Frontal cortex (tissue), 4 donors: ENCODE measurements at places on chromosomes 1 and 21. TPM values are rescaled to one million over a fixed set of nuclear protein-coding genes. Genes with fewer than 3 reads are reported as not detected.
A peak's percentile ranks its signal among the peaks of the same experiment; 100 is the strongest.

OR2G3 gene
- not detected for total RNA-seq

DNA sequence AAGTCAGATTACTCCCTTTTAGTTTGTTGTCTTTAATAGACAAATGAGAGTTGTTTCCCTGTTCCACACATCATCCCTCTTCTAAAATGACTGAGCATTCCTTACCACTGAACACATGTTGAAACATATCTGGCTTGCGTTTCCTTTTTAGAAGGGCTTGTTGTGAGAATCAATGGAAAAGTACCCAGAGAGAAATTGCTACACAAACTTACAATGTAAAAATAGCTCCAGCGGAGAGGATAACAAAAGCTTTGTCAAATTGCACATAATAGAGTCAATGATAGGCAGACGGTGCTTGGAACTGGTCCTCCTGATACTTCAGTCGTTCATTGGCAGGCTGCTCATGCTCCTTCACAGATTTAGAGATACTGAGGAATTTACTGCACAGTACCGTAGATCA is 123.9 kb downstream of the CYYR1 start:
- DNase-seq: peak; percentile 5

PADI2 gene
- total RNA-seq: 0.41 TPM

DNA sequence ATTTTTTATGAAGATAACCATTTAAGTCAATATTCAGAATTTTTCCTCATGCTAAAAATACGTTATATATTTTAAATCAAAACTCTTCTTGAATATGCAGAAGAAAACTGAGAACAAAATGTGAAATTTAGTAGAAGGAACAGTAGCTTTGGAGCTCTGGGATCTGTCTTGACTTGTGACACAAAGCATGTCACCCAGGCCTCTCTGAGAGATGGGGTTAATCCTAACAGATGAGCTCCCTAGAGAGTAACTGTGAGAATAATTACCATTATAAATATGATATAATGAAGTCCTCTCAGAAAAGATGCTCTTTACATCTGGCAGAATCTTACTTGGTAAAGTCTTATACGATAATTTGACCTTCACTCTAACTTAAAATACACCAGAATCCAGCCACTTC is 272.0 kb downstream of the PTPRC start:
- DNase-seq: no peak

GRCh38 chr1:213979751-213980586 is 7.8 kb upstream of the PROX1 start:
- DNase-seq: no peak

GRCh38 chr1:226308166-226308722 is 720 bp downstream of the LIN9 start:
- DNase-seq: no peak

TRABD2B gene
- under 0.01 TPM for total RNA-seq

- no peak for DNase-seq
Observed at GRCh38 chr1:75733661-75734060, 9.2 kb downstream of the ACADM start.

GRCh38 chr1:225354906-225355305 is 72.9 kb downstream of the LBR start:
- DNase-seq: no peak

ZNHIT6 gene
- total RNA-seq: 11.4 TPM

G0S2 gene
- total RNA-seq: 1.6 TPM

DNA sequence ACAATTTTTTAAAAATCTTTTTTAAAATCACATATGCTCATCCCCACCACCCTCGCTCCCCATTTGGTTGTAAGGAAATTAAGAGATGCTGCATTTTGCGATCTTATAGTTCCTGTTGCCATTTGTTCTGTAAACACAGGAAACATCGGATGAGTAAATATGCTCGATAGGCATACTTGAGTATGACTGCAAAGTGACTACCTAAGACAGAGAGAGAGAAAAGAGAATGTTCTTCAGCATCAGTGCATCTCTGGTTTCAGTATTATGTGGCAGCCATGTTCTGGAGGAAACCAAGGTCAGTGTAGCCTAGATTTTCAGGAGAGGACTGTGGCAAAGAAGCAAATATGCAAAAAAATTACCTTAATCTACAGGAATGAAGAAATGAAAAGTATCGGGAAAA is 265.5 kb upstream of the FMN2 start:
- no peak for DNase-seq

GRCh38 chr21:45289655-45290515 is 2.2 kb upstream of the POFUT2 start:
- DNase-seq: no peak

GRCh38 chr1:231793893-231794292 is 167.3 kb downstream of the DISC1 start:
- DNase-seq: no peak

- no peak for DNase-seq
Observed at GRCh38 chr1:219480011-219480410, 132.9 kb downstream of the ZC3H11B start.

DNA sequence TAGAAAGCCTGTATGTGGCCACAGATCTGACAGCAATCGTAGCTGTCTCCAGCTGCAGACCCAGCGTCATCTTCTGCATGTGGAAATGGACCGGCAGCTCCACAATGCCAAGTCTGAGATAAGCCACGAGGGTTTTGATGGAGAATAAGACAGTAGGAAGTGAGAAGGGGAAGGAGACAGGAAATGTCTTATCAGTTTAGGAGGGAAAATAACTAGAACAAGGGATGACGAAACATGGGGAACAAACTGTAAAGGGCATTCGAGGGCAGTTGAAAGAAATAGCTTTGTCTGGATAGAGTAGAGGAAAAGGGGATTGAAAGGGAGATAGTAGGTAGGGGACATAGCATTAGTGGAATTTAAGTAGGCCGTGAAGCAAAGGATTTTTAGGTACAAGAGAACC is 74.0 kb upstream of the CTTNBP2NL start:
- DNase-seq: no peak

NFASC gene
- 27.3 TPM for total RNA-seq

DR1 gene
- 22.4 TPM for total RNA-seq

DNA sequence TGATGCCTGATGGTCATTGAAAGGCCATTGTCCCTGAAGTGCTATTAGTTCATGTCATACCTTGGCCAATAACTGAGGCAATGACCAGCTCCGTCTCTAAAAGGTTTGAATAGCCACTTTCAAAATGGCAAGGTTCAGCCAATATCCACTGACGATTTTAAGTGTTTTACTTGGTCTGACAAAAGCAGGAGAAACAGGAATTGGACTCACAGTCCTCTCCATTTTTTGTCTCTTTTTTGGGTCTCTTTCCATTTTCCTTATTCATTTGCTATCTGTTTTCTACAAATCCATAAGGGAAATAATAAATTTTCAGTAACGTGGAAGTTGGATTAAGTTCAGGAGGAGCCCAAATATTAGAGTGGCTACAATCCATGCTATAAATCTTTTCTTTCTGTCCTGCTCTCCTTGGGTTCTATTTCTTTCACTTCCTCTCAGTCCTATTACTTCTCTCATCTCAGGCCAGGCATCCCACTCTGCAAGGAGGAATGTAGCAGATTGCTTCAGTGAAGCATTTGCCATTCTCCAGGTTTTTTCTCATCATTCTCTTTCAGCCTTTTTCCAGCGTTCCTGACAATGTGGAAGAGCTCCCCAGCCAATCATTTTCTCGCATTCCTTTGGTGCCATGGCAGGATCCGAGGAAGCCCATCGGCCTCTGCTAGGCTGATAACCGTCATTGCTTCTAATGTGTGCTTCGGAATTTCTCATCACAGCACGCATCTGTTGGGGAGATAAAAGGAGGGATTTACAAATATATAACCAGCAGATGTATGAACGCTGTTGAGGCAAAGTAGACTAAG is 414.5 kb downstream of the ADGRL2 start:
- DNase-seq: no peak

- no peak for DNase-seq
Observed at GRCh38 chr1:182835806-182836205, 3.3 kb upstream of the DHX9 start.

GRCh38 chr1:183310753-183311479 is 107.3 kb downstream of the NMNAT2 start:
- no peak for DNase-seq

INPP5B gene
- 13.9 TPM for total RNA-seq

GRCh38 chr1:233376382-233377110 is 49.0 kb downstream of the MAP3K21 start:
- DNase-seq: no peak

DNA sequence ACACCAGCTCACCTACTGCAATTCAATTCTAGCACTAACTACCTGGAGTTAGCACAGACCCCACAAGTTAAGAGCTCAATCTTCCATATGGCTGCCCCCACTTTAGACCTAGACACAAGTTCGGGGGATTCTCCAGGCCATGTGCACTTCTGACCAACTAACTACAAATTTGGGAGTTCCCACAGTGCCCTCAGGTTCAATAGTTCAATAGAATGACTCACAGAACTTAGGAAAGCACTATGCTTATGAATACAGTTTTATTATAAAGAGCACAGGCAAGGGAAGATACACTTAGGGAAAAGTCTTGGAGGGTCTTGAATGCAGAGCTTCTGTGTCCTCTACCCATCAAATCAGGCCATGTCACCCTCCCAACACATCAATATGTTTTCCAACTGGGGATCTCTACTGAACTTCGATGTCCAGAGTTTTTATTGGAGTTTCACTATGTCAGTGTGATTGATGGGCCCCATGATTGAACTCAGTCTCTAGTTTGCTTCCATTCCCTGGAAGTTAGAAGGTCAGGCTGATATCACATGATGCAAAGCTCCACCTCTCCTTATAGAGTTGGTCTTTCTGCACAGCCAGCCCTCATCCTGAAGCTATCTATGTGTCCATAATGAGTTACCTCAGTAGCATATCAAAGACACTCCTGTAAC is 46.1 kb downstream of the RAVER2 start:
- no peak for DNase-seq

DNA sequence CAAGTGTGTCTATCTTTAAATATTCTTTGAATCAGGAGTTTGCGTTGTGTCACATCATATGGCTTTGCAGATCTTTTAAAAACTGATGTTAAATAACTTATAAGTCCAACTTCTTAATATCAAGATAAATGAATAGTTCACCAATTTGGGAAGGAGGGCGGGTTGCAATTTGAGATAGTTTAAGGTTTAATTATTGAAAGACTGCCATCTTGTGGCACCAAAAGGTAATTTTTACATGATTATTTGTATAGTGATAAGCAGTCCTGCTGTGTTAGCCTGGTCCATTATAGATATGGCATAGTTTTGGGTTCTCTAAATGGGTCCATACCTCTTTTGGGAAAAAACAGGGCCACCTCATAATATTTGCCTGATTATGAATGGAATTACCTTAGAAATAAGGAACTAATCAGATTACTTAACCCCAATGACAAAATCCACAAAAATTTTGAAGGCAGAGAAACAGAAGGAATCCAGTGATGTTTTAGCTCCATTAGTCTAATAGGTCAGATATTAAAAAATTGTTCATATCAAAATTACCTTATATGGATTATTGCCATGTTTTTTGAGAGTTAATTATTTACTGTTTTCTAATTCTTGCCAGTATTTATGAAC is 64.3 kb downstream of the PRKAA2 start:
- peak; percentile 16 for DNase-seq

GRCh38 chr21:45388011-45388521 is 16.9 kb upstream of the COL18A1 start:
- no peak for DNase-seq

DNA sequence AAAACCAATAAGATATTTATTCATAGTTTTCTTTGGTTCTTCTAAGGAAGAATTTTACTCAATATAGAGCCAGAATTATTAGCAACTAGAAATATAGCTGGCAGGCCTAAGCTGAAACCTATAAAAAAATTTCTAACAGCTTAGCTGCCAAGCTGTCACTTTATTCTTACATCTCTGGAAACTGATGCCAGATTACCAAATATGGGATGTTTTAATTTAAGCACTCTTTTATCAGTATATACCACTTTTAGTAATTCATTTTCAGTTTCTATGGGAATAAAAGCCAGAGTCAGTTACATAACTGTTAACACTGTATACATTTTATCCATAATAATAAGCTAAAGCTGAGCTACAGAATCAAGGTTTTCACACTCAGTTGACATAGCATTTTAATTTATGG is 68.7 kb upstream of the MPC2 start:
- no peak for DNase-seq

LCE1C gene
- not detected for total RNA-seq

- no peak for DNase-seq
Observed at GRCh38 chr1:167658574-167659328, 28.7 kb downstream of the RCSD1 start.

DNA sequence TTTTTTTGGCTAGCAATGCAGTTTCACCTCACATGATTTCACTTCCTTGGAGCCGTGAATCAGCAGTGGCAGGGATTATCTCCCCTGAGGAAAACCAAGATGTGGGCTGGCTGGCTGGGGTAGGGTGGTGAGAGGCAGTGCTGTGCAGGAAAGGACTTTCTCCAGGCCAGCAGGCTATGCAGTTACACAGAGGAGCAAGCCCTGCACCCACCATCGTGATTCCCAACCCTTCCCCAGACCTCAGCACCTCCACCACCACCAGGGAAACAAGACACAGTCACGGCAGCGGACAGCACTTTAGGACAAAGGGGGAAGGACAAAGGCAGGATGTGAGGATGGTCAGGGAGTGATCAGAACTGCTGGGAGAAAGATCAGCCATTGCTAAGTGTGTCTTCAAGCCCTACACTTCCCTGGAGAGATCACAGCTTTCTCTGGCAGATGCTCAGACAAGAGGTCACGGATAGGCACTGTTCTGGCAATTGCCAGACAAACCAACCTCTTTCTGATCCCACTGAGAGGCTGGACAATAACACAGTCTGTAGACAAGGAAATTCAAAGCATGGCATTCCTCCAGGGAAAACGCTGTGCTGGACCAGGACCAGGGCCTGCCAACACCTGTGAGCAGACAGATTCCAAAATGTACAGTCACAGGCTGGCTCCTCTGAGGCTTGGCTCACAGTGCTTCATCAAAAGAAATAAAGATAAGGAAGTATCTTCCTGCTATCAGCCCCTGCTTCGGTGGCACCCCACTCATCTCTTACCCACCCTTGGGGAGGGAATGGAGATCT is 509.4 kb downstream of the SMYD3 start:
- no peak for DNase-seq

ASTN1 gene
- 59.1 TPM for total RNA-seq

DNA sequence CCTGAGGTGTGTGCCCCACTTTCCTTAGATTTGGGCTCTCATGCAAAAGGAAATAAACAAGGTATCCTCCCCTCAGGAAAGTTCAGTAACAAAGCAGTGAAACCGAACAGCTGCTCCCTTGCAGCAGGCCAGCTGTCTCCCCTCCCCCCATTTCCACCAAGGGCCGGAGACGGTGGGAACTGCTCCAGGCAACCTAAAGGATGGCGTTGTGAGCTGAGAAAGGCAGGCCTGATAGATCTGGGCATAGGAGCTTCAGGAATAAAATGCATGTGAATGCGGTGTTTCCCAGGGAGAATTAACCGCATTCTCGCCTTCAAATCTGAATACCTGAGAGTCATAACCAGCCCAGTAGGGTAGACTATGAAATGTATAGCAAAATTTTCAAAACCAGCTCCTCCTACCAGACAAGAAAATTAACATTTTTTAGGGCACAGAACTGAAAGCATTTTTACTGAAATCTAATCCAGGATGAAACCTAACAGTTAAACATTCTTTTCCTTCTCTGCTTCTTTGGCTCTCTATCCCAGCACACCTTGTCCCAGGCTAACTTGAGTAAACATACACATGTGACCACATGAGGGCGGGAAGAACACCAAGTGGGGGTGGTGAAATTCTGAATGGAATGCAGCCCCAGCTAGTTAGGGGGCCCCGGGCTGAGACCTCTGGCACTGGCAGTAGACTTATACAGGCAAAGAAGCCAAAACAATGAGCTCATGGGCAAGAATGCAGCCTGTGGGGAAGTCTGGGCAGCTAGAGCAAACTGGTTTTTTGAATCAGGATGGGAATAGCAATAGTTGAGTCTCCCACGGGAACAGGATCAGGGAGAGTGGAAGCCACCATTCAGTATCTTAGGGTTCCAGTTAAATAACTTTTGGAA is 11.5 kb downstream of the MCL1 start:
- peak; percentile 8 for DNase-seq

- peak; percentile 13 for DNase-seq
Observed at GRCh38 chr1:186482661-186483255, 21.8 kb upstream of the PDC start.

CD1B gene
- total RNA-seq: not detected
